Activated CD4-positive, alpha-beta T cell treated with anti-CD3 and anti-CD28 coated beads, Interleukin-2, amount 10 ng/mL, durations not matched to agents 7 days and 5 days (primary cell): ENCODE measurements at places on chromosomes 16 and 17.

- no peak overlapping the region for H3K27ac ChIP-seq
- H3K4me3 ChIP-seq: no peak overlapping the region
- H3K36me3 ChIP-seq: peaks cover 38% of the 10 kb centered on the region
- DNase-seq: no peak
- H3K4me1 ChIP-seq: peaks cover 21% of the 10 kb centered on the region
- H3K27me3 ChIP-seq: no peaks in the 10 kb centered on the region
Observed at GRCh38 chr17:4969551-4970173, 2.0 kb upstream of the SPAG7 start.

GRCh38 chr16:84313921-84314320 lies 19.2 kb downstream of the WFDC1 start:
- no peaks in the 10 kb centered on the region for H3K36me3 ChIP-seq
- H3K27ac ChIP-seq: no peak overlapping the region
- DNase-seq: no peak
- no peaks in the 10 kb centered on the region for H3K4me1 ChIP-seq

GRCh38 chr17:27879987-27880608 lies 13.1 kb downstream of the LYRM9 start:
- H3K4me1 ChIP-seq: peaks cover 33% of the 10 kb centered on the region
- no peaks in the 10 kb centered on the region for H3K27me3 ChIP-seq
- peak overlapping the region; percentile 65 for H3K27ac ChIP-seq
- peaks cover 1% of the 10 kb centered on the region for H3K36me3 ChIP-seq

DNA sequence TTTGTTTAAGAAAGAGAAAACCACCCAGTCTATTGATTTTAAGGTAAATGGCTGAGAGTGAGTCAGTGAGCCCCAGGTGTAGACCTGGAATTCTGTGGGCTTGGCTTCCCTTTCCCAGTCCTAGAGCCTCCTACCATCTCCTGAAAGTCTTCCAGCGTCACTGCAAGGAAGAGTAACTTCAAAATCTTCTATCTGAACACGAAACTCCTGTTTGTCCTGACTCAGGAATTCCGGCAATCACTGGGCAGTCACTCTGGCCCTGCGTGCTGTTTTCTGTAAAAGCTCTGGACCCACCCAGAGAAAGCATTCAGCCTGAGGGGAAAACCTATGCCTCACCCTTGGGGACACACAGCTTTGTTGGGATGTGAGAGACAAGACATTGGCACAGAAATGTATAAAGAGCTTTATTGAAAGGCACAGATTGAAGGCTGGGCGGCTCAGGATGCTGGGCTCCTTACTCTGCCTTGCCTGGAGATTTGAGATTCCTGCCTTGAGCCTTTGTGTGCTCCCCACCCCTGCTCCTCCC lies 15.9 kb downstream of the MINK1 start:
- peaks cover 32% of the 10 kb centered on the region for H3K36me3 ChIP-seq
- DNase-seq: no peak
- no peaks in the 10 kb centered on the region for H3K27me3 ChIP-seq
- H3K4me1 ChIP-seq: peaks cover 12% of the 10 kb centered on the region
- no peak overlapping the region for H3K4me3 ChIP-seq

DNA sequence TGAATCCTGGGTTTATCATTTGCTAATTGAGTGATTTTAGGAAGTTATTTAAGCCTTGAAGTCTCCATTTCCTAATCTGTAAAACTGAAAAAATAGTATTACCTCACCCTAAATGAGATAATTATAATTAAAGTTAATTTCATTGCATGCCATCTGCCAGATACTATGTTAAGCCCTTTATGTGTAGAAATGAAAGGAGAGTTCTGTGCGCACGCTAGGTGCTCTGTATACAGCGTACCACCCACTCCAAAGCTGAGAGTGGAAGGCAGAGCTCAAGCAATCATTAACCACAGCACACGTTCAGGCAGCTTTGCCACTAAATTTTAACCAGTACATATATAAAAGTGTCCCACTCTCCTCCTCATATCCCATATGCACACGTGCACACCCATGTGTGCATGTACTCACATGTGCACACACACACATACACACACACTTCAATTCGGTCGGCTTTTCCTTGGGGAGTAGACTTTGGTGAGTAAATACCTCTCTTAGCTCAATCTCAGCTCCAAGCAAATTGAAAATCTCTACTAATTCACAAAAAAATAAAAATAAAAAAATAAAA lies 204.8 kb downstream of the GRIN2A start:
- H3K4me3 ChIP-seq: no peak overlapping the region
- H3K36me3 ChIP-seq: no peaks in the 10 kb centered on the region
- no peak for DNase-seq
- no peaks in the 10 kb centered on the region for H3K4me1 ChIP-seq
- H3K27me3 ChIP-seq: no peaks in the 10 kb centered on the region
- no peak overlapping the region for H3K27ac ChIP-seq

DNA sequence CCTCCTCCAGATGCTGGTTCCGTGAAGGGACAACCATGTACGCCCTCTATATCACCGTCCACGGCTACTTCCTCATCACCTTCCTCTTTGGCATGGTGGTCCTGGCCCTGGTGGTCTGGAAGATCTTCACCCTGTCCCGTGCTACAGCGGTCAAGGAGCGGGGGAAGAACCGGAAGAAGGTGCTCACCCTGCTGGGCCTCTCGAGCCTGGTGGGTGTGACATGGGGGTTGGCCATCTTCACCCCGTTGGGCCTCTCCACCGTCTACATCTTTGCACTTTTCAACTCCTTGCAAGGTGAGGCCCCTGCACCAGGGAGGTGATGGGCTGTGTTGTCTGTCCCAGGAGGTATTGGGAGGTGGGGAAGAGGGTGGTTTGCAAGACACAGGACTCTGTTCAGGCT lies 9.0 kb upstream of the DRC7 start:
- no peak overlapping the region for H3K27ac ChIP-seq
- no peak overlapping the region for H3K4me3 ChIP-seq
- H3K27me3 ChIP-seq: no peaks in the 10 kb centered on the region
- no peaks in the 10 kb centered on the region for H3K36me3 ChIP-seq
- DNase-seq: no peak
